ENCODE measurements at places on chromosomes 4 and X. TPM values are rescaled to one million over a fixed set of nuclear protein-coding genes. Genes with fewer than 3 reads are reported as not detected.

The CFAP99 gene
- total RNA-seq: not detected

The ARHGAP36 gene
- total RNA-seq: not detected

The DRP2 gene
- 0.46 TPM for total RNA-seq

The CENPVL3 gene
- 0.27 TPM for total RNA-seq

The NMU gene
- not detected for total RNA-seq

The FGF2 gene
- 3.0 TPM for total RNA-seq

The PITX2 gene
- not detected for total RNA-seq

The XAGE1A gene
- total RNA-seq: not detected

The GAGE1 gene
- not detected for total RNA-seq

The TBC1D25 gene
- total RNA-seq: 16.0 TPM

The PAGE5 gene
- total RNA-seq: not detected

The SMIM10 gene
- 1.8 TPM for total RNA-seq

The ZCCHC12 gene
- total RNA-seq: 0.07 TPM

The EGFL6 gene
- 3.4 TPM for total RNA-seq

The CSAG1 gene
- total RNA-seq: not detected

The SLC10A4 gene
- not detected for total RNA-seq

The PRDM5 gene
- not detected for total RNA-seq

The PLAC1 gene
- total RNA-seq: not detected

The SHROOM4 gene
- total RNA-seq: not detected

The NPNT gene
- 0.14 TPM for total RNA-seq

The SPANXN3 gene
- total RNA-seq: not detected

The C4orf50 gene
- total RNA-seq: 0.18 TPM

The SLC6A14 gene
- not detected for total RNA-seq

The PLAC8 gene
- 31.5 TPM for total RNA-seq

The LAP3 gene
- 94.9 TPM for total RNA-seq

The GPR82 gene
- 0.14 TPM for total RNA-seq

The MAGEA2B gene
- not detected for total RNA-seq
